Left ventricle myocardium inferior (tissue), 1 donor: ENCODE measurements at places on chromosomes 11 and 22. TPM values are rescaled to one million over a fixed set of nuclear protein-coding genes. Genes with fewer than 3 reads are reported as not detected.

- no peak for DNase-seq
Observed at GRCh38 chr11:119236891-119237290, 30.8 kb downstream of the CBL start.

GRCh38 chr11:7955191-7955590 lies 10.1 kb downstream of the NLRP10 start:
- no peak for DNase-seq

NDUFA6 gene
- total RNA-seq = 270 TPM

CASP4 gene
- 13.9 TPM for total RNA-seq

- DNase-seq = no peak
Observed at GRCh38 chr22:30502911-30503310, 2.6 kb downstream of the SEC14L4 start.

NRIP3 gene
- 1.9 TPM for total RNA-seq

MMP13 gene
- total RNA-seq = not detected

DNA sequence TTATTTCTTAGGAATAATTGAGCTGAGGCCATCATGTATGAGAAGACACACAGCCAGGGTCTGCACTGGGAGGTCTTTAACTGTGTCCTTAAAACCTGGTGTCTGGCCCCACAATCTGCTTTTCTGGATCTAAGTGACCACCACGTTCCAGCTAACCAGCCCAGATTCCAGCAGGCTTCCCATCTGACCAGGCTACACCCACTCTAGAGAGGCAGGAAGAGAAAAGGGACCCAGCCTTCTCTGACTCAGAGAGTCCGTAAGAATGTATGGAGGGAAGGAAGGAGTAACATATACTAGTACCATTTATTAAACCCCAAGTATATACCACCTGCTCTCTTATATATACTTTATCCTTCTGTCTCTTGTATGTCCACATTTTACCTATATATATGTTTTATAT lies 80.1 kb downstream of the LDLRAD3 start:
- no peak for DNase-seq

DNA sequence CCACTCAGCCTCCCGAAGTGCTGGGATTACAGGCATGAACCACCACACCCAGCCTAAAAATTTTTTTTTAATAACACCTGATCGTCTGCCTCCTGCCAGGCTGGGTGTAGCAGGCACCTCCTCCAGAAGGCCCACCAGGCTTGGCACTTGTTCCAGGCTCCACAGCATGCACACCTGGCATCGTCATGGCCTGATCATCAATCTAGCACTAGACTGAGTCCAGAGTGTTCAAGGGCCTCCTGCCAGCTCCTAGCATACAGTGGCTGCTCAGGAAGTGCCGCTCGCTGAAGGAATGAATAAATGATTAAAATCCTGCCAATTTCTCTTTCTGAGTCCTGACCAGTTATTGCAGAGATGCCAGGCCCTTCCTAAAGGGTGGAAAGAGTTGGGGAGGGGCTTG lies 3.5 kb upstream of the PDGFB start:
- no peak for DNase-seq

- DNase-seq = no peak
Observed at GRCh38 chr22:28103596-28103995, 184.5 kb upstream of the PITPNB start.

DGAT2 gene
- 6.9 TPM for total RNA-seq

- DNase-seq = peak; percentile 5
Observed at GRCh38 chr22:47128216-47128615, 365.8 kb downstream of the TBC1D22A start.
